ENCODE measurements at places on chromosomes 16 and 17.
A peak's percentile ranks its signal among the peaks of the same experiment; 100 is the strongest.

DNA sequence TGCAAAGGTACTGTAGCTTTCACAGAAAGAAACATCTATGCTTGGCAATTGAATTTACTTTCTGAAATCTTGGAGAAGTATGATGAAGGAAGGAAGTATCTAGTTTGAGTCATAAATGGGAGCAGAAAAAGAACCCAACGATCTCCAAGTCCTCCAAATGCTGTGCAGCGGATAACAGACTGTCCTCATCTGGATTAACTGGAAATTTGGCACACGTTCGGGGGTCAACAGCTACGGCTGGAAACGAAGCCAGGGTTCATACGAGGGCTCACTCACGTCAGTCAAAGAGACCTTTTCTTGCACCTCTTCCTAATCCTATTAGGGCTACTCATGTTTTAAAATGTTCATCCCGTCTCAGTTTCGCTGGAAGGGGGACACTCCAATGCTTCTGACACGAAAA lies 152.0 kb downstream of the ZFHX3 start:
- no peak for DNase-seq

- no peak for DNase-seq
Measured at GRCh38 chr17:55334881-55335540, 70.3 kb downstream of the HLF start.

- peak; percentile 62 for DNase-seq
Measured at GRCh38 chr17:55264645-55265298, at the start of gene HLF. HLF (plus strand) TSS chr17:55264960; CDS start chr17:55265485, 525 bp downstream.

DNA sequence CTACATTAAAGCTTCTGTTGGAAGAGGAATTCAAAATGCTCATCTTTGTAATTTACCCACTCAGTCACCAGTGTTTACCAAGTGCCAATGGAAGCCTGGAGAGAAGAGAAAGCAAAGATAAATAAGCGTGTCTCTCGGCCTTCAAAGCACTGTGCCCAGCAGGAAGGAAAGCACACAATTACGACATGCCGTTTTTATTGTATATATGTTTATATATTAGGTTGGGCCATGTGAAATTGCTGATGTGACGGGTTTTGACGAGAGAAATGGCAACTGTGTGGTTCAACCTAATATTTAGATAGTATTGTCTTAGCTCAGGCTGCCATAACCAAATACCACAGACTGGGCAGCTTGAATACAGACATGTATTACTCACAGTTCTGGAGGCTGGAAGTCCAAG lies 79.3 kb upstream of the HSBP1 start:
- DNase-seq, result no peak

DNA sequence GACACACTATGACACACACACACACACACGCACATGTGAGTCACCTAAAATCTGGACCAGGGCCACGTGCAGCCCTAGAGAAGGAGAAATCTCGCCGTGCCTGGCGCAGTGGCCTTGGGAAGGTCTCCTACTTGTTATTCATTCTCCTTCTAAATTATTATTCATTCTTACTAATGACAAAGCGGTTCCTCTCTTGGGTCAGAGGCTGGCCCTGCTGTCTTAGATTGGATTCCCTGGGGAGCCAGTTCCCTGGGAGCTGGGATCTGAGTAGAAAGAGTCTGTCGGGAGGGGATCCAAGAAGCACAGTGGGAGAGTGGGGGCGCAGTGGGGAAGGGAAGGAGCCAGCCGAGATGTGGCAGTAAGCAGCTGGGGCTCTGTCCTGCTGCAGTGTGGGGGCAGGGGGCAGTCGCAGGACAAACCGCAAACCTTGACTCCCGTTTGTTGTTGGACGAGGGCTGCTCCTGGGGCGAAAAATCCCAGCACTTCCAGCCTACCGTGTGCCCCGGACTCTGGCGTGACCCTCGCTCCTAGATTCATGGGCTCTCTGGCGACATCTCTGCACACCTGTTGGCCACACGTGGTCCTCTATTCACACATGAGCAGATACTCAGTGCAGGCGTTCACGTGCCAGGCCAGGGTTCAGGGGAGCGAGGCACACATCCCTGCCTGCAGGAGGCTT lies 18.7 kb upstream of the JPH3 start:
- no peak for DNase-seq

- no peak for DNase-seq
Measured at GRCh38 chr16:29663807-29664090, 702 bp downstream of the SPN start.

- no peak for DNase-seq
Measured at GRCh38 chr17:49486012-49486641, 9.0 kb upstream of the NGFR start.

DNA sequence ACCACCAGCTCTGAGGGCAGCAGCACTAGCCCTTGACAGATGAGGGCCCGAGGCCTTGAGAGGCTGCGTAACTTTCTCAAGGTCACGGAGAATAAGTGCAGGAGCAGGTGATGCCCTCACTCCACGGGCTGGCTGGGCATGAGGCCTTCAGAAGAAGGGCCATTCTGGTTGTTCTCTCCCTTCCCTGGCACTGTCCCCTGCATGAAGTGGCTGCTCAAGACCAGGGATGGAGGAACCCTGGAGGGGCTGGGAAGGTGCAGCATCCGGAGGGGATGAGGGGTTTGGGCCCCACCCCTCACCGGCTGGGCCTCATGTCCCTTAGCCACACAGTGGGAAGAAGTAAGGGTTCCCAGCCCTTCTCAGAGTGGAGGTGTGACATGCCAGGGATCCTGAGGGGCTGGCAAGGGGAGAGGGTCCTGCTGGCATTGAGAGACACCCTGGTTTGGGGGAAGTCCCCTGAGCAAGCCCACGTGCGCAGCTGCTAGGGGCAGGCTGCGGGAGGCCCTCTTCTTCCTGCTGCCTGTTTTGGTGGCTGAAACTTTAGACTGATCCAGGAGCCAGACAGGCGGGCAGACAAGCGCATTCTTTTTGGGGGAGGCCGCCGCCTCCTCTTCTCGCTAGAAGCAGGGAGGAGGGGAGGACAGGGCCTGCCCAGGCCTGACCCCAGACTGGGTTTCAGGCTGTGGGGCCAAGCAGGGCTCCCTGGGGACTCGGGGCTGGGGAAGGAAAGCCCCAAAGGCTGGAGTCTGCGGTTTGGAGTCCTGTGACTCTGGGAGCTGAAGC lies 74.0 kb downstream of the N4BP1 start:
- peak; percentile 34 for DNase-seq

DNA sequence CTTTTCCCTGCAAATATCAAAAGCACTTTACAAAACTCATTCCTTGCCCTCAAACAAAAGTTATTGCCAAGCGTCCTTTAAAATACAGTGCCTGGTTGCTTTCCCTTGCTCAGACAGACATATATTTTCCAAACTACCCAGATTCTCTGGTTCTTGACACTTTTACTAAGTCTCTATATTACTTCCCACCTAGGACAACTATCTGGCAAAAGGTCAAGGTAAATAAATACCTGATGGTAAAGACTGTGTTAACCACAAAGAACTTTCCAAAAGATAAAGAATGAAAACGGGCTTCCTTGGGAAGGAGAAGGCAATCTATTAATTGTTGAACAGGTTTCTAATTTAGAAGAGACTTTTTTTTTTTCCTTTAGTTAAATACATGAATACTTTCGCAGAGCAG lies 1.9 kb downstream of the HS3ST3A1 start:
- no peak for DNase-seq

DNA sequence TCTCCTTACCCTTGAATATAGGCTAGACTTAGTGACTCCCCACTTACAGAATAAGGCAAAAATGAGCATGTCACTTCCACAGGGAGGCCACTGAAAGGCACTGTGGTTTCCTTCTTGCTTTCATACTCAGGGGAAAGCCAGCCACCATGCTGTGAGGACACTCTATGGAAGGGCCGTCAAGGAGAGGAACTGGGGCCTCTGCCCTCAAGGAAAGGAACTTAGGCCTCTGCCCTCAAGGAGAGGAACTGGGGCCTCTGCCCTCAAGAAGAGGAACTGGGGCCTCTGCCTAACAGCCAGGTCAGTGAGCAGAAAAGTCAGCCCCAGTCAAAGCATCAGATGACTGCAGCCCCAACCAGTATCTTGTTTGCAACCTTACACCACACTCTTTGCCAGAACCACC lies 30.1 kb downstream of the VPS35 start:
- DNase-seq, result no peak

DNA sequence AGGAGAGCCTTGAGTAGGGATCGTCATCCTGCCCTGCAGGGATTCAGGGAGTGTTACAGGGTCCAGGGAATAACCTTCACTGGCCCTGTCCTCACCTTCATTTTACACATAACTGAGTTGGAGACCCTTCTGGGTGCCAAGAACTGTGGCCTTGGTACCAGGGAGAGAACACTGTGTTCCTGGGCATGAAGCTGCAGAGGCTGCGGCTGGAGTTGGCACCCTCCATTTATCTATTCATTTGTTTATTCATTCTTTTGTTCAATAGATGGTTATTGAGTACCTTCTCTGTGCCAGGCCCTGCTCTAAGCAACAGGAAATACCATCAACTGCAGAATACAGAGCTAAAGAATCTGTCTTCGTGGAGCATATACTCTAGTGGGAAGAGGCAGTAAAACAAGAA lies 6.7 kb downstream of the ABCC3 start:
- no peak for DNase-seq

- peak; percentile 30 for DNase-seq
Measured at GRCh38 chr17:29140631-29141513, 39.3 kb downstream of the MYO18A start.

DNA sequence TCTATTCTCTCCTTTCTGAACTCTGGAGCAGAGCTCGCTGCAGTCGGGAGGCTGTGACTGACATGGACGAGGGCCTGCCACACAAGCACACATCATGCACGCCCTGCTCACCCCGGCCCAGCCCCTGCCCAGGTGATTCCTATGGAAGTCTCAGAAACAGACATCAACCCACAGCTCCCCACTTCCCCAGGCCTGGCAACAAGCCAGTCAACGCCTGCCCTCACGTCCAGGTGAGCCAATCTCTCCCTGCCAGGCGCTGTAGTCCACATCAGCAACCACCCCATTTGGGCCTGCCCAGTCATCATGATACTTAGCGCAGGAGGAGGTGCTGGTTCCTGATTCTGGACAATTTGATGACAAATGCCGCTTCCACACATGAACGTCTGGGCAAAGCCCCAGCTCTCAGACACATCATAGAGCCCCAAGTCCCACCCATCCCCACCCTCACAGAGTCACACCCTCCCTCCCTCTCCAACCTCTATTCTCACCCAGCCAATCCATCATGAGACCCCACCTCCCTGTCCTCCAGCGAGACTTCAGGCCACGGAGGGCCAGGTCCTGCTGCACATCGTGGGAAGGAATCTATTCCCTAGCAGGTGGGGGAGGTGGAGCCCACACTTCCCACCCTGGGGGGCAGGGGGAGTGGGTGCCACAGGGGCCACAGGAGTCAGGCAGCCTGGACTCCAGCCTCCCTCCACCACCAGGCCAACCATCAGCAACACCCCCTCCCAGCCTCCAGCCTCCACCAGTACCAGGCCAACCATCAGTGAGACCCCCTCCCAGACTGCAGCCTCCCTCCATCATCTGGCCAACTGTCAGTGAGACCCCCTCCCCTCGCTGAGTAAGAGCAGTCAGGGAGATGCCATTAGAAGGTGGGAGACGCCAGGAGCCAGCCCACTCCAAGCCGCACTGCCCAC lies 33.7 kb upstream of the GSG1L start:
- DNase-seq, result no peak

GRCh38 chr16:72877374-72878028 lies 170.4 kb downstream of the ZFHX3 start:
- no peak for DNase-seq

DNA sequence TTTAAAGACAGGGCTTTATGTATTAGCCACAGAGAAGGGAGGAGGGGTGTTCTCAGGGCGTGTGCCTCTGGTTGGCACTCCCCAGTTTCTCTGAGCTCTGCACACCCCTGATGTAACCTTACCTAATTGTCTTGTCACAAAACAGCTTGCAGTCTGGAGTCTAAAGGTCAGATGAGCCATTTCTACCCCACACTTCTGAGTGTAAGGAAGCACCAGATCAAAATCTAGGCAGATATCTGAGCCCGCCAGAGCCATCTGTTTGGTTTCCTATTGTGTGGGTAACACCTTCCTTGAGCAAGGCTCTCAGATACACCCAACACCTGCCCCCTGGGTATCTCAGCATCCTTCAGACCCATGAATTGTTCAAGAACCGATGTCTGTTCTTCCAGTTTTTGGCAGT lies 15.5 kb downstream of the CDH1 start:
- no peak for DNase-seq

DNA sequence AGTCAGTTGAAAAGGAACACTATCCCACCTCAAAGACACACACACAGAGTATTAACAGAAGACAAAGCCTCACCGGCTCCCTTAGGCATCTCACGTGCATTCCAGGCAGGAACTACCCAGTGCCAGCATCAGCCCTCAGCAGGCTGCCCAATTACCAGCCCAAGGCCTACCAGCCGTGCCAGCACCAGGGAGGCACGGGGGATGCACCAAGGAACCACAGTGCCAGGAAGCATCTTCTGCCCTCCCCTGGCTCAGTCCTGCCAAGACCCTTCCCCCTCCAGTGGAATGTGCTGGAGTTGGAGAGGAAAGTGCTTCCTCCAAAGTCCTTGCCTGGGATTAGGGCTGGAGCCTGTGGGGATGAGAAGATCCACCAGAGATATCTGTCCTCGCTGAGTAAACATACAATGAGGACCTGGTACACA lies 11.0 kb upstream of the KRT19 start:
- no peak for DNase-seq

DNA sequence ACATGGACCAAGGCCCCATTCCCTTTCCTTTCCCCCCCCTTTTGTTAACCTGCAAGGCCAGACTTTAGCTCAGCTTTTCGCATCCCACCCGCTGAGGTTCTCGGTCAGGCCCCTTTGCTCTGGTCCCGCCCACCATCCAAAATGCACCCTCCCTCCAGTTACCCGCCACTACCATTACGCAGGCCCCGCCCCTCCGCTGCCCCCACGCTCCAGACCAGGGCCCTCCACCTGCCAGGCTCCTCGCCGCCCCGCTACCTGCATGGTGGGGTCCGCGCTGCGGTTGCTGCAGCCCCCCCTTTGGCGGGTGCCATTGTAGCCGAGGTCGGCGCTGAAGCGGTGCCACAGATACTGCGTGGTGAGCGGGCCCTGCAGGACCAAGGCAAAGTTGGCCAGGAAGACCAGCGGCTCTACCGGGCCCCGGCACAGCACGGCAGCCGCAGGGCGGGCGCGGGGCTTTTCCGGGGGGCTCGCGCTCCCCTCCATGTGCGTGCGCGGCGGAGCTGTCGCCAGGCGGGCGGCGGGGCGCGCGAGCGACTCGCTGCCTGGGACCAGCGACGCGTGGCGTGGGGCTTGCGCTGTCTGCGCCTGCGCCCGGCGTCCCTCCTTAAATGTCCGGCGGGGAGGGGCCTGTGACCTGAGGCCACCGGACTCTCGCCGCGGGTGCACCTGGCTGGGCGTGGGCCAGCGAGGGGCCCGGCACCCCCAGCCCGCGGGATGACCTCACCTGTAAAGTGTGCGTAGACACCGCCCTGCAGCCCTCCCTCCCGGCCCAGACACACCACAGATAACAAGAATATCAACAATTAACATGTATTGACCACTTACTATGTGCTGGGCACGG lies at the start of gene SLC46A1:
TSS of gene SLC46A1 (minus strand) at position 581 of the 841 bp plus-strand sequence. CDS start at position 483, 98 bp downstream.
- peak; percentile 49 for DNase-seq

- DNase-seq, result no peak
Measured at GRCh38 chr17:43854498-43854897, 7.5 kb downstream of the CD300LG start.

DNA sequence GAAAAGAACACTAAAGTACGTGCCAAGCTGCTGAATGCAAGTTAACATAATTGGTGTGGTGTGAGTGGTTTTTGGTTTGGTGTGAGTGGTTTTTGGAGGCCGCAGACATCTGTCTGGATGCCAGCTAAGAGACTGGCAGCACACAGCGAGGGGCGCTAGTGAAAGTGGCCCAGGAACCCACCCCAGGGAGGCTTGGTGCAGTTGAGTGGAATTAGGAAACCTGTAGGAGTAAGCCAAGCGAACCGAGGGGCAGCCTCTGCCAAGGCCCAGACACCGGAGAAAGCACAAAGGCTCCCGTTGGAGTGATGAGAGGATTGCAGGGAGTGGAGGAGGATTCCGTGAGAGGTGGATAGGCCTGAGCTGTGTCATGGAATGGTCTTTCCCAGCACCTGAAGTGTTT lies 24.6 kb upstream of the SLC5A11 start:
- no peak for DNase-seq

Data from NCI-H526 treated with DMSO at 0.1 percent for 48 hours (cell line).